Tibial nerve (tissue), 4 donors: ENCODE measurements at places on chromosomes 4 and X.

DNA sequence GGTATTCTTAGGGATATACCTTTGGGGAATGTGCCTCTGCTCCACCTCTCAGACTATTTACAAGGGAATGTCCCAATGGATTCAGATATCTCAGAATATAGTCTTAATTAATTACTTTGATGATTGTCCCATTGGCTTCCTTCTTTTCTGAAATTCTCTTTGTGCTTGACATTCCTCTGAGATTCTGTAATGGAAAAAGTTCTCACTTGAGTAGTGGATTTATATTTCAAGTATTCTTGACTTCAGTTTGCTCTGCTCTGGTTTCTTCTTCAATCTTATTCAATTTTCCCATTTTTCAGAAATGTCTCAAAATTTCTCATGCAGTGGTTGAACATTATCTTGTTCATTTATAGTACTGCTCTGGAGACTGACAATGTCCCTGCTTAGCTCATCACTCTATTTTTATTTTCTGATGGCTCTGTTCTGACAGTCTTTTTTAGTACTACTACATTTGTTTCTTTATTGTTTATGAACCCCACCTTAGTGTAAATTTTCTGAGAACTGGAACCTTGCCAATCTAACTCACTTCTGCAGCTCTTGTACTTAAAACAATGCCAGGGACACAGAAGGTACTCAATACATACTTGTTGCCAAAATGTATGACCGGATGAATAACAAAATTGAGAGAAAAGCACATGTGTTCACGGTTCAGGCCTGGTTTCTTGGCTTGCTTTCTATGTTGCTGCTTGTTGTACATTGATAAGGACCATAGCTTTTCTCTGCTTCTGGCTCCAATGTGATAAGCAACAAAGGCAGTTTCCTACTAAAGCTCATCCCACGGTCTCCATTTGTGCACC is 471.7 kb downstream of the GASK1B start:
- no peak for DNase-seq

DNA sequence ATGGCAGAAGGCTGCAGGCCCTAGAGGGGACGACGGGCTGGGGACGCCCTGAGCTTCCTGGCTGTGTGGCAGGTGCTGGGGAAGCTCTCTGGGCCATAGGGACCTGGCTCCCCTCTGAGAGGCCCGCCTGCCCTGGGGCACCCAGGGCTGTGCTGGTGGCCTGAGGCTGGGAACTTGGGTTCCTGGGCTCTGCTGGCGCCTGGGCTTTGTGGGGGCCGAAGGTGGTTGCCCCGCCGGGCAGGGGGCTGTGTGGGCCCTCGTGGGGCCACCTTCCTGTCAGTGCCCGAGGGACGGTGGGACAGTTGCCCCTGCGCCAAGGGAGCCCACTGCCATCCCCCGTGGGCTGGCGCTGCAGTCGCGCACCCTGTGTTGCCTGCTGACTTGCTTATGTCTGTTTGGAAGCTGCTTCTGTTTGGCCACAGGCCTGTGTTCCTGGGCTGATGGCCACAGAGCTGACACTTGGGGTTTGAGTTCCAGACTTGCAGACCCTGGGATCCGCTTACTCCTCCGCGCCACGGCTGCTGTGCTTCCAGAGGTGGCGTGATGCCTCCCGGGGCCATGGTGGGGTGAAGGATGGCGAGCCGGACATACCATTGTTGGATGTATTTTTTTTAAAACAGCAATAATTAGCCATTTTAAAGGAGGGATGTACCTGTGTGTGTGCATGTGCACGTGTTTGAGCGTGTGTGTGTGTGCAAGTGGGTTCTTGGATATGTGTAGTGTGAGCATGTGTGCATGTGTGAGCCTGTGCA is 8.5 kb downstream of the NAT8L start:
- no peak for DNase-seq

GRCh38 chr4:67207941-67208441 is 337.3 kb downstream of the CENPC start:
- no peak for DNase-seq

- no peak for DNase-seq
Measured at GRCh38 chr4:37717576-37717975, 31.4 kb upstream of the RELL1 start.

DNA sequence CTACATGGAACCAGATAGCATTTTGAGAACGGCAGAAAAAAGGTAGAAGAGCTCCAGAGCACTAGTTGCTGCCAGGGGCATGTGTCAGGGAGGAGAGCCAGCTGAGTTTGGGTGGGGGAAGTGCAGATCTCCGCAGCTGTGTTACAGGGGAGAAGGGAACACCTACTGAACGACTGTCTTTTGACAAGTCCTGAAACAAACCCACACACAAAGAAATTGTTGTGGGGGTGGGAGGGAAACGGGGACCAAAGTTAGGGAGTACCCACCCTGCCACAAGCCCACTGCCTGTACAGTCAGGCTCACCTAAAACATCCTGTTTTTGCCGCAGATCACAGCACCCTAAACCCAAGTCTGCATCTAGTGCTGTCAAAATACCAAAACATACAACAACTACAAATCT is 55.5 kb downstream of the LEF1 start:
- DNase-seq: no peak

GRCh38 chr4:15416357-15417232 is 11.2 kb upstream of the C1QTNF7 start:
- DNase-seq: no peak

DNA sequence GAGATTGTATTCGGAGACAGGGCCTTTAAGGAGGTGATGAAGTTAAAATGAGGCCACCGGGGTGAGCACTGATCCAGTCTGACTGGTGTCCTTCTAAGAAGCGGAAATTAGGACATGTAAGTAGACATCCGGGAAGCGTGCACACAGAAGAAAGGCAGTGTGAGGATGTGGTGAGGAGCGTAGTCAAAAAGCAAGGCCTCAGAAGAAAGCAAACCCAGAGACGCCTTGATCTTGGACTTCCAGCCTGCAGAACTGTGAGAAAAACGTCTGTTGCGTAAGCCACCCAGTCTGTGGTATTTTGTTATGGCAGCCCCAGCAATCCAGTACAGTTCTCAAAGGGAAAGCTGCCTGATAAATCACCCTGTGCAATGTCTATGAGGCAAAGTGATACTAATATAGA is 153.5 kb downstream of the KCNIP4 start:
- no peak for DNase-seq

DNA sequence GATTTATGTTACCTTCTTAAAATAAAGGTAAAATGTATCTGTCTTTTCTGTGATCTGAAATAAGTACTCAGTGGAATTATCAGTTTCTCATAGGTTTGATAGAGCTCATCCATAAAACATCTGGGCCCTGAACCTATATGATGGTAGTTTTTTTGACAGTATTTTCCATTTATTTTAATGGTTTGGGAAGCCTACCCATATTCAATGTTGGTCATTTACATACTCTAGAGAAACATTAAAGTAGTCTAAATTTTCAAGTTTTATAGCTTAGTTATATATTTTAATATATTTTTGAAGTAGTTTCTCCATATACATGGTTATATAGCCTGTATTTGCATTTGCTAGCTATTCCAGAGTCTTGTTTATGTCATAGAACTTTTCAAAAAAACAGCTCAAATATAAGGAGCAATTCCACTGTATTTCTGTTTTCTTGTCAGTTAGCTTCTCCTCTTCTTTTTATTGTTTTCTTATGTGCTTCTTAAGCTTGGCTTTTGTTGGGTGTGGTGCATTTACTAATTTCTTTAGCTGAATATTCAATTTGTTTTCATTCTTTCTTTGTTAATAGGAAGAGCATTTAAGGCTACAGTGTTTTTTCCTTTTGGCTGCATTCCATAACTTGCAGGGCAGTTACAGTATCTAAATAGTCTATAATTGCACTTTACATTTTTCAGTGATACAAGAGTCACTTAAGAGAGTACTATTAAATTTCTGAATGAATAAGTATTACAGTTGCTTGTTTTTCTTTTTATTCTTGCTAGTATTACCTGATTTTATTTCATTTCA is 181.4 kb downstream of the DKK2 start:
- DNase-seq: no peak

- no peak for DNase-seq
Measured at GRCh38 chrX:117751155-117751554, 365.5 kb downstream of the KLHL13 start.

DNA sequence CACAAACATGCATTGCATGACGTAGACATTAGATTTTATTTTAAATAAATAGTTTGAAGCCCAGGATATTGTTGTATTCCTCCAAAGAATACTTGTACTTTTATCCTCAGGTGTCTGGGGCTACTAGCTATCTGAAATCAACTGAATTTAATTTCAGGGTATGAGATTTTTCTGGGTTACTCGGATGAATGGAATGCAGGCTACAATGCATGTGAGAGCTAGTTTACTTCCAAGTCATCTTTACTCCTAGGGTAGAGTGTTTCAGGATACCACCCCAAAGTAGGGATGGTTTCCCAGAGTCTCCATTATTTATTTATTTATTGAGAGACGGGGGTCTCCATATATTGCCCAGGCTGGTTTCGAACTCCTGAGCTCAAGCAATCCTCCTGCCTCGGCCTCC is 66.4 kb downstream of the HPRT1 start:
- DNase-seq: no peak

DNA sequence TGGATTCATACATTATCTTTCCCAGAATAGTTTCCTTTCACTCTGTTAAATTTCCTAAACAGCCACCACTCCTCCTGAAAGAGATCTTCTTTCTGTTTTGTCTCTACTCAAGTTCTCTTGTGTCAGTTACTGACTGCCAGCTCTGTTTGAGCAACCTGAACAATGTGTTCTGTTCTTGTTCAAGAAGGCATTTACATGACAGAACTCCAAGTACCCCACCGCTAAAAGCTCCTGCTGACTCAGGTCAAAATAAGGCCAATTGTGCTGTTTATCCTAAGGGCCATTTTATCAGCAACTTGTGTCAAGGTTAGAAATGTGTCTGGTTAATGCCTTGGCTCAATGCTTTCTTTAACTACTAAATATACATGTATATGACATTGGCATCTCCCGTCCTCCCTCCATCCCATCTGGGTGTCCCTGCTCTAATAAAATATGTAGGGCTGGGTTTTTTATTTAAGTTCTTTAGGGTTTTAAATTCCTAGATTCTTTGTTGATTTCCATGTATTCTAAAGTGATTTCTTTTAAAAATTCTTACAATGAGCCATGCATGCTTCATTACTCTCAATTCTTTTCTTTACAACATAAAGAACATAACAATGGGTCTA is 144.3 kb upstream of the PAQR3 start:
- peak; percentile 22 for DNase-seq
